Activated naive CD8-positive, alpha-beta T cell treated with anti-CD3 and anti-CD28 coated beads for 36 hours (primary cell): ENCODE measurements at places on chromosomes 16 and 17. TPM values are rescaled to one million over a fixed set of nuclear protein-coding genes. Genes with fewer than 3 reads are reported as not detected.

The CCT6B gene
- 1.8 TPM for total RNA-seq

The GRB2 gene
- total RNA-seq = 165 TPM

The NEUROD2 gene
- total RNA-seq = not detected

The DNAI2 gene
- not detected for total RNA-seq

The CPNE7 gene
- 5.7 TPM for total RNA-seq

The CDK5R1 gene
- total RNA-seq = 9.7 TPM

The MFAP4 gene
- 0.41 TPM for total RNA-seq

The ODF4 gene
- total RNA-seq = not detected

The NHERF1 gene
- 127 TPM for total RNA-seq

DNA sequence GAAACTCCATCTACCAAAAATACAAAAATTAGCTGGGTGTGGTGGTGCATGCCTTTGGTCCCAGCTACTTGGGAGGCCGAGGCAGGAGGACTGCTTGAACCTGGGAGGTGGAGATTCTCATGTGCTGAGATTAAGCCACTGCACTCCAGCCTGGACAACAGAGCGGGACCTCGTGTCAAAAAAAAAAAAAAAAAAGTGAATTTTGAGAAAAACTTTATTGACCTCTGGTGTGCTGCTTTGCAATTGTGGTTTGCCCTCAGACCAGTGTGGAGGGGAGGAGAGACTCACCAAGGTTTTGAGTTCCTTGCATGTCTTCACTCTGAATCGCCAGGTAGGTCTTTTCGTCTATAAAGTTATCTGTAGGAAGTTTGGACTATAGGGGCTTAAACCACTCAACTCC, 145.2 kb downstream of the CPPED1 start:
- no peaks in the 10 kb centered on the region for H3K4me1 ChIP-seq
- H3K27me3 ChIP-seq = peaks cover 5% of the 10 kb centered on the region
- peaks cover 11% of the 10 kb centered on the region for H3K36me3 ChIP-seq
- no peak overlapping the region for H3K4me3 ChIP-seq

- DNase-seq = no peak
- no peaks in the 10 kb centered on the region for H3K4me1 ChIP-seq
- peaks cover 13% of the 10 kb centered on the region for H3K27me3 ChIP-seq
- no peak overlapping the region for H3K27ac ChIP-seq
Measured at GRCh38 chr17:28001149-28001548, 41.3 kb upstream of the NLK start.

GRCh38 chr16:83803811-83804210, 4.0 kb upstream of the HSBP1 start:
- no peak for DNase-seq
- no peak overlapping the region for H3K4me3 ChIP-seq
- H3K27ac ChIP-seq = no peak overlapping the region
- peaks cover 20% of the 10 kb centered on the region for H3K27me3 ChIP-seq
- H3K36me3 ChIP-seq = peaks cover 6% of the 10 kb centered on the region

DNA sequence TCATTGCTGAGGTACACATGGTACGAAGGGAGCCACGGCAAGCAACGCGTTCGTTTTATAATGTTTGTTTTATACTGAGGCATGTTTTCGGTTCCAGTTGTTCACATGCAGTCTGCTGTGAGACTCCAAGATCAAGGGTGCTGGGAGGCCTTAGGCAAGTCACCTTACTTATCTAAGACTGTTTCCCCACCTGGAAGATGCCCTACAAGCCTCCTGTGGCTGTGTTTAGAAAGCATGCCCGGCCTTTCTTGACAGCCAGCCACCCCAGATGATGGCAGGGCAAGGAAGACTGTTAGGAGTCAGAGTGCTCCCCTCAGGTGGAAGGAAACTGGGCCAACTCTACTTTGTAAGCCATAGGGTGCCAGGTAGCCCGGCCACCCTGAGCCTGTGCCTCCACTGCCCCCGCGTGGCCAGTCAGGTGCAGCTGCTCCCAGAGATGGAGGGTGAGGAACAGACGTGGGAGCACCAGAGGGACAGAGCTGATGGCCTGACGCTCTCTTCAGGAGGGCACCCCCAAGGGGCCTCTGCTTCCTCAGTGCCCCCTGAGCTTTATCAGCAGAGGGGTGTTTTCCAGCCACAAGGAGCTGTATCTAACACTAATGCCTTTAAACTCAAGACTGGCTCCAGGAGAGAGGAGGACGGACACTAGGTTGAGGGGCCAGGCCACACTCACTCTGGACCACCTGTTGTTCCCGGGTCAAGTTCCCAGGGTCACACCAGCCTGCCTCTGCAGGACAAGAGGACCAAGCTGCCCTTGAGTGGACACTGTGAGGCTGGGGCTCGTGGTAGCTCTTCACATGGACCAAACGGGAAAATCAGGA, 5.4 kb downstream of the NAT9 start:
- H3K4me3 ChIP-seq = no peak overlapping the region
- H3K36me3 ChIP-seq = peaks cover 25% of the 10 kb centered on the region
- no peaks in the 10 kb centered on the region for H3K27me3 ChIP-seq
- H3K27ac ChIP-seq = peak overlapping the region; percentile 39

DNA sequence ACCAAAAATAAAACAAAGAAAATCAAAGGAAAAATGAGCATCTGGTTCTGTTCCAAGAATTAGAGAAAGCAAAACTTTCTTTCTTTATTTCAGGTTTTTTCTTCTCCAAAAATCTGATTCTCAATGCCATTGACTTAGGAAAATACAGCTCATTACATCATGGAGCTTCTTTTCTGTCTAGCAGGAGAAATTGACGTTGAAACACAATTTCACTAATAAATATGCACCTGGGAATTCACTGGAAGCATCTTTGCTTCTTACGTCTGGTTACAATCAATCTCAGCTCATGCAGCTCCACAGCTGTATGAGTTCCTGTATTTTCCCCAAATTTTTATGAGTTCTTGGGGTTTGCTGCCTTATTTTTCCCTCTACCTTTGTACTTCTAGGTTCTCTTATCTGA, 1568.6 kb upstream of the GOT2 start:
- no peaks in the 10 kb centered on the region for H3K4me1 ChIP-seq
- H3K27me3 ChIP-seq = no peaks in the 10 kb centered on the region
- H3K36me3 ChIP-seq = no peaks in the 10 kb centered on the region
- no peak overlapping the region for H3K27ac ChIP-seq
- H3K4me3 ChIP-seq = no peak overlapping the region

DNA sequence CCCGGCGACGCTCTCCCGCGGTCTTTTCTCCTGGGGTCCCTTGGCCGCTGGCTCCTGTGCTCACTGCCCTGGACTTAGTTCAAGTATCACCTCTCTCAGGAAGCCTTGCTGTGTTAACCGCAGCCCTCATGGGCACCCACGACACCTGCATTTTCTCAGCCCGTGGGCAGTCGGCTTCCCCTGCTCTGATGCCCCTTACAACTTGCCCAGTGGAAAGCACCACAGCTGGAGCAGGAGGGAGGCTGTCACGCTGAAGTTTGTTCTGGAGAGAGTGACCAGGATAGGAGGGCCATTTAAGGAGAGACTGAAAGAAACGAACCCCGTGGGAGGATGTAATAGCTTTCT, 395 bp downstream of the STXBP4 start:
- peaks cover 2% of the 10 kb centered on the region for H3K36me3 ChIP-seq
- H3K27me3 ChIP-seq = no peaks in the 10 kb centered on the region
- peak; percentile 32 for DNase-seq
- peaks cover 30% of the 10 kb centered on the region for H3K4me1 ChIP-seq

DNA sequence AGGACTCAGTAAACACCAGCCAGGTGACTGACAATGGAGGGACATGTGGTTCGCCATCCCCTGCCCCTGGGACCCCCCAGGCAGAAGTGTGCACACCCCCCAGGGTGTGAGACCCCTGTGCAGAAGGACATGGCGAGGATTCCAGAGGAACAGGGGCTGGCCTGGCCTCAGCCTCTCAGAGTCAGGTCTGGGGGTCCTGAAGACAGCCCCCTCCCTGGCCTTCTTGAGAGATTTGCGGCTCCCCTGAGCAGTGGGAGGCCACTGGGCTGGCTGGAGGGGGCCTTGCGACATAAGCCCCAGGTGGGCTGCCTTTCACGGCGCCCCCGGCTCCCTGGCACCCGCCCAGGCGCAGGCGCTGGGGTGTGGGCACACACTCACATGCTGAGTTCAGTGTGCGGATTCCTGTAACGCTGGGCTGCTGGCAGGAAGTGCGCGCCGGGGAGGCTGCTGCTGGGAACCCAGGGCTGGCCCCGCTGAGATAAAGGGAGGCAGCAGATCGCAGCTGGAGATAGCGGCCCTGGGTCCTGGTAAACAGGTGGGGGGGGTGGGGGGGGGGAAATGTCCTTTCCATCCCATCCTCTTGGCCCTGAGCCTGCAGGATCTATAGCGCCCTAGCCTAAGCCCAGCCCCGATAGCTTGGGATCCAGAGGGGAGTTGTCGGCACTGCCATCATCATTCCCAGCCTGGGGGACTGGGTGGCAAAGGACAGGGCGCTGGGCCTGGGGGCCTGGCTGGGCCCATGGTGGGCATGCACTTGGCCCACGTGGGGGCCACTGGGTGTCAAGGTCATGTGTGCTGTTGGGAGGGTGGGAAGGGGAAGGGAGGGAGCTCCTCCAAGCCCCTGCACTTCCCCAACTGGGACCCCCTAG, 27.1 kb downstream of the TMEM235 start:
- peaks cover 22% of the 10 kb centered on the region for H3K4me1 ChIP-seq
- no peaks in the 10 kb centered on the region for H3K27me3 ChIP-seq
- peak overlapping the region; percentile 84 for H3K27ac ChIP-seq
- H3K4me3 ChIP-seq = peak overlapping the region; percentile 77

DNA sequence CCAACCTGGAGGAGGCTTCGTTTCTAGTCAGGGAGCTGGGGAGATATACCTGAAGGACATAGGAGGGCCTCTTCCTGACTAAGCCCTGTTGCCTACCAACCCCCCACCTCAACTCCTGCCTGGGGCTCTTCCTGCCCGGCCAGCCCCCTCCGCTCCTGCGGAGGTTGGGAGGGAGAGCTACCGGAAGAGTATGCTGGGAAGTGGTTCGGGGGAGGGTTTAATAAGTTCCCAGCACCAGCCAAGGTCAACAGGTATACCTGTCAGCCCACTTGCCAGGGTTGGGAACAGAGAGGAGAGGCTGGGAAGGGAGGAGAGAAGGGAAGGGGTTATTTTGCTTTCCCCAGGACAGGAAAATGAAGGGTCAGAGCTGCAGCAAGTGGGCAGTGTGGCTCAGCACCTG, 4.7 kb downstream of the PPP1R1B start:
- peaks cover 19% of the 10 kb centered on the region for H3K27me3 ChIP-seq
- H3K4me3 ChIP-seq = no peak overlapping the region
- peaks cover 5% of the 10 kb centered on the region for H3K4me1 ChIP-seq
- no peaks in the 10 kb centered on the region for H3K36me3 ChIP-seq
- no peak overlapping the region for H3K27ac ChIP-seq

DNA sequence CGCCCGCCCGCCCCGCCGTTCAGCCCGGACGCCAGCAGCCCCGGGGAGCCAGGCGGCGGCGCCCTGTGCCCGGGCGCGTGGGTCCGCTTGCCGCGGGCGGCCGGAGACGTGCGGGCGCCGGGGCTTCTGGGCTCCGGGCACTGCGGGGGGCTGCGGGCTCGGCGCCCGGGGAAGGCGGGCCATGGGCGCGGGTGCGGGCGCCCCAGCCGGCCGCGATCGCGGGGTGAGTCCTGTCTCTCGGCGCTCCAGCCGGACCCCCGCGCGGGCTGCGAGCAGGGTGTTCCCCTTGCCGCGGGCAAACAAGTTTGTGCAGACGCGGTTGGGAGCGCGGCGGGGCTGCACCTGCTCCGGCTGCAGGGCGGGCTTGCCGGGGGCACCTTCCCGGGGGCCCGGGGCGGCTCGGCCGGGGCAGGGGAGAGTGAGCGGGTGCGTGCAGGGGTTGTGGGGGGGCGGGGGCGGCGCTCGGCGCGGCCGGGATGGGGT, 292 bp downstream of the WSCD1 start:
- peaks cover 3% of the 10 kb centered on the region for H3K36me3 ChIP-seq
- H3K4me3 ChIP-seq = no peak overlapping the region
- peaks cover 68% of the 10 kb centered on the region for H3K27me3 ChIP-seq
- no peak for DNase-seq
- H3K4me1 ChIP-seq = peaks cover 9% of the 10 kb centered on the region

DNA sequence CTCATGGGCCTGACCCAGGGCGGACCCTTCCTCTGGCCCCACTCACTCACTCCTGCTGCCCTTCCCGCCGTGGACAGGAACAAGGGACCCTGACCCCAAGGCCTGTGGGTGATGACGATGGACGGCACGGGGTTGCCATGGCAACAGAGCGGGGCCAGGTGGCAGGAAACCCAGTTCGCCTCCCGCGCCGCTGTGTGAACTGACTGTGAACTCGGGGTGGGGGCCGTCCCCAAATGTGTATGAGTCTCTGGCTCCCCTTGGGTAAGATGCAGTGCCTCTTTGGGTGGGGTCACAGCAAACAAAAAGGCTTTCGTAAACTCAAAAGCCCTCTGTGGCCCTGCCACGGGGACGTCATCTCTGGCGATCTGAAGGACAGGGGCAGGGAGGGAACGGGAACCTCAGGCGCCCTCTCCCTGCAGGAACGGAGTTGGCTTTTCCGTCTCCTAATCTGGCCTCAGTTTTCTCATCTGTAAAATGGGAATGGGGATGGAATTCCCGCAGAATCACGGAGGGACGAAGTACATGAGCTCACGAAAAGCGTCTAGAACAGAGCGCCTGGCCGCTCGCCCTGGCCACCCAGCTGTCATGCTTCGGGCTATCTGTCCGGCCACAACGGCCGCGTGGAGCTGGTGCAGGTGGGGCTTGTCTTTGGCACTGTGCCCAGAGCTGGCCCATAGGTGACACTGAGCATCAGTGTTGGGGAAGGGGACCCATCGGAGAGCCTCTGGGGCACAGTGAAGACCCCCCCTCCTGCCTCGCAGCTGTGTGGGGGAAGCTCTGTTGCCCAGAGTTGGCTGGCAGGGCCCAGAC, 44.9 kb upstream of the PABPN1L start:
- no peaks in the 10 kb centered on the region for H3K36me3 ChIP-seq
- no peak overlapping the region for H3K27ac ChIP-seq
- H3K27me3 ChIP-seq = no peaks in the 10 kb centered on the region
- peaks cover 2% of the 10 kb centered on the region for H3K4me1 ChIP-seq
- DNase-seq = no peak

DNA sequence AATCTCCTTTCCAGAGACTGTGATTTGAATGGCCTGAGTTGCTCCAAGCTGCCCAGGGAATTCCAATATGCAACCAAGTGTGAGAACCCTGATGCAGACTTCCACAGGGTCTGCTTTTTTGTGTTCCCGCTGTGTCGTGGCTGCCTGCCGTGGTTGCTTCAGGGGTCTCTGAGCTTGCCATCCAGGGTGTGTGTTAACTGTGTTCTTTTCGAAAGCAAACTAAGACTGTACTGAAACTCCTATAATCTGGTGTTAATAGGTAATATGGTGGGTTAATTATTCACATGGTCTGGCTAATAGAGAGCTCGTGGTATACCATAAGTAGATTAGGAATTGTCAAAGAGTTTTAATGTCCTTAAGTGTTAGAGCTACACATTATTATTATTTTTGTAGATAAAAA, 20.7 kb downstream of the UBN1 start:
- H3K36me3 ChIP-seq = peaks cover 13% of the 10 kb centered on the region
- no peak overlapping the region for H3K4me3 ChIP-seq
- peaks cover 4% of the 10 kb centered on the region for H3K4me1 ChIP-seq
- H3K27ac ChIP-seq = no peak overlapping the region
- no peak for DNase-seq
- H3K27me3 ChIP-seq = no peaks in the 10 kb centered on the region
